A549 treated with dexamethasone at 1 μM for 4 hours (cell line): ENCODE measurements at places on chromosomes 1 and 21. TPM values are rescaled to one million over a fixed set of nuclear protein-coding genes. Genes with fewer than 3 reads are reported as not detected.

The FTCD gene
- 0.16 to 0.33 TPM (median 0.19 TPM) in 3 of 5 replicates, not detected in the others for total RNA-seq

The SPRR5 gene
- total RNA-seq = not detected in 5 replicates

The KIAA0319L gene
- 13.8 to 16.8 TPM (median 15.9 TPM) in 5 replicates for total RNA-seq

The TRIM63 gene
- 1.7 to 2.8 TPM (median 2.2 TPM) in 5 replicates for total RNA-seq

The HMGCS2 gene
- total RNA-seq = not detected in 5 replicates

The TTLL7 gene
- total RNA-seq = 2.1 to 3.8 TPM (median 3.6 TPM) in 5 replicates

The SMG7 gene
- 28.6 to 44.1 TPM (median 40.2 TPM) in 5 replicates for total RNA-seq

The CTXND2 gene
- total RNA-seq = not detected in 5 replicates

The MACO1 gene
- total RNA-seq = 9.3 to 10.8 TPM (median 10.4 TPM) in 5 replicates

The FCGR2B gene
- total RNA-seq = not detected in 5 replicates
